Activated T-helper 9 cell treated with anti-CD3 and anti-CD28 coated beads, Interleukin-2, amount 50 U/mL, for 16 hours (primary cell): ENCODE measurements at places on chromosomes 3 and 15.

DNA sequence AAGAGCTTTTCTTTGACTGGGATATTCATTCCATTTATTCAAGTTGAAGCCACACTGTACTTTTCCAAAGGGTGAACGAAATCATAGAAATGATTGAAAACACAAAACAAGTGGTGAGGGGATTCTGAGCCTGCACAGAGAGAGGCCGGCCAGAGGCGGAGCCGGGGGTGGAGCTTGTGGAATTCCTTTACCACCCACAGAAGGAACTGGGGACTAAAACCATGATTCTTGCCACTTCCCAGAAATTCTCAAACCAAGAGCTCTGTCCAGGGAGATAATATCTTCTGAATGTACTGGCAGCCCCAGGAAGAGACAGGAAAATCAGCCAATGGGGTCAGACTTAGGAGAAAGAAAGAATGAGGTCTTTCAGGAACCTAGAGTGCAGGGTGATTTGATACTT, 20.8 kb downstream of the FBN1 start:
- no peak for DNase-seq

DNA sequence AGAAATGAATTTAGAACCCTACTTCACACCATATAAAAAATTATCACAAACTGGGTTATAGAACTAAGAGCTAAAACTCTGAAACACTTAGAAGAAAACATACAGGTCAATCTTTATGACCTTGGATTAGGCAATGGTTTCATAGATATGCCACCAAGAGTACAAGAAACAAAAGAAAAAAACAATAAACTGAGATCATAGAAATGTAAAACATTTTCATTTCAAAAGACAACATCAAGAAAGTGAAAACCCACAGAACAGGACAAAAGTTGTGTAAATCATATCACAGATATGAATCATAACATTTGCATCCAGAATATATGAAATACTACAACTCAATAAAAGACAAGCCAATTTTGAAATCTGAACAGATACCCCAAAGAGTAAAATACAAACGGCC, 72.4 kb downstream of the TBL1XR1 start:
- no peak for DNase-seq

GRCh38 chr3:140347151-140347550, 330.7 kb upstream of the TRIM42 start:
- no peak for DNase-seq

DNA sequence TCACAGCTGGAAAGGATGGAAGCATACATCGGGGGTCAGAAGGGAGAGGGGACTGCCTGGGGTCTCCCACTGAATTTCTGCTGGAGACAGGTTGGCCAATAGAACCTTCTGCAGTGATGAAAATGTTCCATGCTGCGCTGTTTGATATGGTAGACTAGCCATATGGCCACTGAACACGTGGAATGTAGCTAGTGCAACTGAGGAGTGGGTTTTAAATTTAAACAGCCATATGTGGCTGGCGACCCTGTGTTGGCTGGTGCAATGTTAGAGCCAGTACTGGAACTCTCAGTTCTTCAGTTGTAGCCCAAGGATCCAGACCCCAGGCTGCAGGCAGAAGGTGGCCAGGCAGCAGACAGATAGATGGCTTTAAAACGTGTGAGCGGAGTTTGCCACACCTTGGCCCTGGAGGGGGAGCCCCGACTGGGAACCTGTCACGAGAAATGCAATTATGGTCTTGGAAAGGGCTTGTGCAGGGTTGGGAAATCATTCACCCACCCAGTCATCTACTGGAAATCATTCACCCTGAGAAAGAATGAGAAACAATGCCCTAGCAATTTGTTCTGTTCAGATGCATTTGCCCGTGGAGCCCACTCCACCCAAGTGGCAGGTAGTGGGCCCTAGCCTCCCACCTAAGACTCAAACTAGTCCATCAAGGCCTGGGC, 127.6 kb downstream of the FBLN2 start:
- DNase-seq: no peak

DNA sequence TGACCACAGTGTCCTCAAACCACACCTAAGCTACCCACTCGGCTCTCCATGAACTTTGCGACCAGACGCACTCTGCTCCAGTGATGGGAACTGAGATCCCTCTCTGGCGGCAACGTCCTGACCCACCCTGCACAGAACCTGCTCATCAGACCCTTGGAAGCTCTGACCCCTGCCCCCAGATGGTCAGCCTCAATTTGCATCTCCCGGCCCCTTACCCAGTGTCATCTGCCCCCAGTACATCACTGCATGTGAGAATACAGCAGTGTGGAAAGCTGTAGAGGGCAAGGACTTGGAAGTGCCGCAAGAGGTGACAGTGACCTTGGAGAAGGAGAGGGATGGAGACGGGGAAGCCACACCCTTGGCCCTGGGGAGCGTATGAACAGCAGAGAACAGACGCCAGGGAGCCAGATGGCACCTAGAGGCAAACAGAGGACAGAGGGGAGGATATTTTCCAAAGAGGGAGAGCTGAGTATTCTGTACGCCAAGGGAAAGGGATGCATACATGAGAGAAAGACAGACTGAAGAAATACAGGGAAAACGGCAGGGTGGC, 192.0 kb downstream of the XXYLT1 start:
- DNase-seq: no peak

- DNase-seq: no peak
These were observed 30.5 kb downstream of the ATP2B2 start for GRCh38 chr3:10474847-10475246.

DNA sequence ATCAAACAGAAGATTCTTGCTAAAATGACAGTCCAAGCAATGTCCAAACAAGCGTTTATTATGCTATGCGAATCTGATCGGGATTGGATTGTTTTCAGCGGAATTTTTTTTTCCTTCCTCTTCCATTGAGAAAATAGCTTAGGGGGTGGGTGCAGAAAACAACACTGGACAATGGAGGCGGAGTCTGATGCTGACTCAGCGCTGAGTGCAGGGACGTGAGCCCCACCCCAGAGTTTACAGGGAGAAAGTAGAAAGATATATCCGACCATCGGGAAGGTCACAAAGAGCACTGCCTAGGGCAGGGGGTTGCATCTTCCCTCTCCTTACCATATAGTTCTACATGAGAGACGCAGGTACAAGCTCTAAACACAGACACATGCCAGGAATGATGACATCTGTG, 117.0 kb downstream of the FOXP1 start:
- no peak for DNase-seq

DNA sequence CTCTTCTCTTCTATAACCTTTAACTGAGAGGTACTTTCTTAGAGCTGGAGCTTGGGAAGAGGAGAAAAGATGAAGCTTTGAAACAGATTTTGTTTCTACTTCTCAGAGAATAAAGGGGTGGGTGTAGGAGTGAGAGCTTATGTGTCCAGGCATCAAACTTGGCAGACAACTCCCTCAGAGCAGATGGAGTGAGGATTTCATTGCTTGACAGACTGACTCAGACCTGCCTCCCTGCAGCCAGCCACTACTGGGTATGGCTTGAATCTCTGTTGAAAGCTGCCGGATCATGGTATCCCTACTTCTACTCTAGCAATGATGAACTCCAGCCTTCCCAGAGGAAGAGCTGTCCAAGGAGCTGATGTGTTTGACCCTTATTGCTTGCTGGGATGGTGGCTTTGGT, 36.7 kb downstream of the SYN2 start:
- DNase-seq: no peak

- DNase-seq: no peak
These were observed 149.0 kb downstream of the APBA2 start for GRCh38 chr15:29034593-29035335.
